ENCODE measurements at places on chromosomes 4 and X.

DNA sequence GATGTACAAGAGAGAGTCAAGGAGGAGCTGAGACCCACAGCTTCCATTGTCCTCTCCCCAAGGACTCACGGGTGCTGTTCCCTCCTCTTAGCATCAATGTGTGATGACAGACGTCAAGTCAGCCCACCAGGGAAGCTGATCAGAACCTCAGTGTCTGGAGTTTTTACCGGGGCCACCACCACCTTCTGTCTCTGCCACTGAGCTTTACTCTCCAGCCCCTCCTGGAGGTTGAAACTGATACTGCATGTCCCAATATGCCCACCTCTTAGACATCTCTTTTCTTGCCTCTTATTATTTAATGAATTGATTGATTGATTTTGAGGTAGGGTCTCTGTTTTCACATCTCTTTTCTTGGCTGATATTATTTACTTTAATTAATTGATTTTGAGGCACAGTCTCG is 10.3 kb upstream of the AKAP17A start:
- DNase-seq = peak; percentile 90

- no peak for DNase-seq
Observed at GRCh38 chrX:133570549-133570948, 155.3 kb upstream of the GPC4 start.

DNA sequence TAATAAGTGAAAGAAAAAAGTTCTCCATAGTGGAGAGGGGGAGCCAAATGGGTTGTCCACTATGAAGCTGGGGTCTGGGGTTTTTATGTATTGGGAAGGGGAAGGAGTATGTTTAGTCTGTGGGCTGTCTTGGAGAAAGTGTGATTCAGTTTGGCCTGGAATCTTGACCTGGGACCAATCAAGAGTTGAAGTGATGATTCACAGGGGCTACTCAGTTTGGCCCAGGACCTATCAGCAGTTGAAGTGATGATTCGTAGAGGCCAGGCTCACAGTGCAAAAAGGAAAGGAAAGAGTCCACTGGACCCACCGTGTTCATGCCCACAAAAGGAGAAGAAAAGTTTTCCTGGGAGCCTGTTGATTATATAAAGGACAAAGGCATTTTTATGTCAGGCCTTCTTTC is 47.3 kb upstream of the RAB9B start:
- DNase-seq = no peak

GRCh38 chr4:138952411-138952810 is 63.2 kb upstream of the NOCT start:
- peak; percentile 3 for DNase-seq

DNA sequence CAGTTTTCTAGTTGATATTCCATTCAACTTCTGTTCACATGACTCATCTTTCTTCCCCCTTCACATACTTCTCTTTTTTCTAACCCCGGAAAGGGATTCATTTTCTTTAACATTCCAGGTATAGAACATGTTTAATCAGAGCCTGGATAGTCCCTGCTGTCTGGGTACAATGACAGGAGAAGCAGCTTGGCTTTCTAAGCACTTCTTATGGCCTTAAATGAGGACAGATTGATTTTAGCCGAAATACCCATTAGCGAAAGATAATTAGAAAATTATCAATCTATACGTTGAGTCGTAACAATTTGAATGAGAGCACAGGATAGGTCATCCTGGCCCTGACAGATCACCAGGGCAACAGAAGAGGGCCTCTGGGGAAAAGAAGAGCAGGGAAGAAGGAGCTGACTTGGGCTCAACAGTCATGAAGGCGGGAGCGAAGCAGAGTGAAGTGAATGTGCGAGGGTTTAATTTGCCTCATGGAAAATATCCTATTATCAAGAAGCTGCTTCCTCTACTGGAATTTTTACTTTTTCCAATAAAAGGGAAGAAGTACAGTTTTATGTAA is 62.2 kb downstream of the PPP1R2C start:
- DNase-seq = no peak

- no peak for DNase-seq
Observed at GRCh38 chr4:177907736-177908424, 465.6 kb upstream of the AGA start.

GRCh38 chr4:26736621-26737020 is 124.0 kb upstream of the STIM2 start:
- no peak for DNase-seq

GRCh38 chr4:169627307-169627706 is 6.9 kb downstream of the CLCN3 start:
- DNase-seq = no peak

DNA sequence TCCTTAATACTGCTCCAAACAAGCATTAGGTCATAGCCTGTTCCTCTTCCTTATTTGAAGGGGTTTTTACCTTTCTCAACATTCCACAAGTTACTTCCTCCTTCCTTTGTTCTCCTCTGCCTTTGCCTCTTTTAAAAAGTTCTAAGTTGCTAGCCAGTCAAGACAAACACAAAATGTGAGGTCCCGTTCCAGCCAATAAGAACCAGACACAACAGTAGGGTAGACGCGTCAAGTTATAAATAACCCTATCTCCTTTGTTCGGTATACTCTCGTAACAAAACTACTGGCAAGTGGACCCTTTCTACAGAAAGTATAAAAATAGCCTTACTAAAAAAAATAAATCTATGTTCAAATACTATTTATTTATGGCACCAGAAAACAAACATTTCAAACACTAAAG is 6.3 kb upstream of the ACE2 start:
- DNase-seq = no peak

DNA sequence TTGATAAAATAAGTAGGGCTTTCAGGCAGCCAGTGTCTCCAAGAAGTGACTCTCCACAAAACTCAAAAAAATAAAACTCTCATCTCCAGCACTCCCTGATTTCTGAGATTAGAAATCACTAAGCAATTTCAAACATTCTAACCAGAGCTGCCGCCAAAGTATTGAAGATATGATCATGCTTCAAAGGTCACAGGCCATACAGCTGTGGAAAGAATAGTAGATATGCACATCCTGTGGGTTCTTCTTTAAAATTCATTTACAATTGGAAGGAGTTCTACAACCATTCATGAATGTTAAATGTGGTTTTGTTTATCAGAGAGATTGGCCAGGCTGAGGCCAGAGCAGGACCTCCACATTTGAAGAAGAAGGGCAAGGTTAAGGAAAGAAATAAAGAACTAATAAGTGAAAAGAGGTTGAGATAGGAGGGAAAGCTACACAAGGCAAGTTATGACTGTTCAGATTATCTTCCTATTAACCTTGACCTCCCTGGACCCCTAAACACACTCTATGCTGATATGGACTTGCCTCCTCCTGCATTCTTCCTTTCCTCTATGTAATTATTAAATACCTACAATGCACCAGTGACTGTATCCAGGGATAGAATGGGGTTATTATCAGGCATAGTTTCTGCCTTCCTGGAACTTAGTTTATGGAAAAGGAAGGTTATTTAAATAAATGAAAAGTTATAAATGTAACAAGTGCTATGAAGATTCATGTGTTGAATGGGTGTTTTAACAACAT is 56.4 kb downstream of the USP38 start:
- no peak for DNase-seq

- DNase-seq = no peak
Observed at GRCh38 chrX:30793075-30793766, 95.8 kb downstream of the TAB3 start.

GRCh38 chrX:131072871-131073571 is 14.9 kb downstream of the ARHGAP36 start:
- no peak for DNase-seq

- no peak for DNase-seq
Observed at GRCh38 chr4:110904435-110905065, 281.7 kb upstream of the PITX2 start.

- no peak for DNase-seq
Observed at GRCh38 chr4:30753316-30753715, 33.1 kb downstream of the PCDH7 start.

DNA sequence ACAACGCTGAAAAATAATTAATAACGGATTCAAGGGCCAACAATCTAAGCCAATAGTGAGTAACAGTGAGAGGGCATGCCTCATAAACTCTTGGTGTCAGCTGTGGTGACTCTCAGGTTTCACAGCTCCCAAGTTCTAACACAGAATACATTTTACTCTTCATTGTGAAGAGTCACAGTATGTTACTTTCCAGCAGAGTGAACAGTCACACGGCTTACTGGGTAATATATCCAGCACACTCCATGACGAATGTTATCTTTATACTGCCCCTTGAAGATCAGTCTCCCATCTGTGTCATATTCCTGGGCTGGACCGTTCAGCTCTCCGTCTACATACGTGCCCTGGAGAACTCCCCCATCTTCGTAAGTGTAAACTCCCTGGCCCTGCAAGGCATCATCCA is 23.1 kb downstream of the SETD7 start:
- no peak for DNase-seq

GRCh38 chrX:46796574-46797191 is 37.8 kb upstream of the SLC9A7 start:
- peak; percentile 82 for DNase-seq

DNA sequence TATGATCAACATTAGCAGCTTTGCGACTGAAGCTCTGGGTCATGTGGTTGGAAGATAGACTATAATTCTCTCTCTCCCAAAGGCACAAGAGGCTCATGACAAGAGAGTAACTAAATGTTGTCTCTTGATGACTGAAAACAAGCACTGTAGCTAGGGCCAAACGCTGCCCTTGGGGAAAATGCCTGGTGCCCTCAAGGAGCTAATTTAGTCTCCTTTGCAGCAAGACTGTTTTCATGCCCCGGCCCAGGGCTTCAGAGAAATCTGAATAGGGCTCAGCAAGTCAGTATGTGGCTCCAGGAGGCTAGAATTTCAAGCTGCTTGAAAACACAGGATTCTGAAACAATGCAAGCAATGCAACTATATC is 411.9 kb downstream of the GPAT3 start:
- no peak for DNase-seq

GRCh38 chrX:46730765-46731164 is 28.2 kb downstream of the SLC9A7 start:
- DNase-seq = no peak

GRCh38 chr4:26701786-26702227 is 117.9 kb downstream of the TBC1D19 start:
- DNase-seq = no peak

- no peak for DNase-seq
Observed at GRCh38 chrX:69100478-69100877, 64.8 kb downstream of the PJA1 start.

- DNase-seq = no peak
Observed at GRCh38 chrX:154660541-154660940, 7.2 kb upstream of the CTAG2 start.

DNA sequence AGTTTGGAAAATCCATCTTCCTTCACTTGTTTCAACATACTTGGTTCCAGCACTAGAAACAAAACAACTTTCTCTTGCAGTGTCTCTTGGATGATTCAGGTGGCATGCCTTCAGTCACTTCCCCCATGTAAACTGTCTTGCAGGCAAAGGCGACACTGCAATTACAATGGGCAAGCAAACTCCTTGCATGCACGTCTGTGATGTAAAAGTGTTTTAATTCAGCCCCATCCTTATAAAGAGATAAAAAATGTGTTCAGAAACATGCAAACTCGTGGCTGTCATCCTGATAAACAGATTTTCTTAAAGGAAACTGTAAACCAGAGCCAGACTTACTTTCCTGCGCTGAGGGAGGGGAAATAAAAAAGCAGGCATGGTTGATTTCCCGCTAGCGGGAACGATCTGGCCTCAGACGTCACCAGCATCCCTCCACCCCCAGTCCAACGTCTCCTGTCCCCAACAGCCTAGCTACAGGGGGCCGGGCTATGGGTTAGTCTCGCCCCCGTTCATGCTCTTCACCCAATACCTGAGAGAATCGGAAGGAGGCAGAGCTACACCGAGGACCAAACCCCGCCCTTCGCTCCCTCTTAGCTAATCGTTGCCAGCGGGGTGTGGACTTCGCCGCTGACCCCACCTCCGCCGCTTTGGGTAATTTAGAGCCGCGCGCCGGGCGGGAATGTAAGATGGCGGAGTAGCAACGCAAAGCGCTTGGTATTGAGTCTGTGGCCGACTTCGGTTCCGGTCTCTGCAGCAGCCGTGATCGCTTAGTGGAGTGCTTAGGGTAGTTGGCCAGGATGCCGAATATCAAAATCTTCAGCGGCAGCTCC is at the start of gene PRPS1:
TSS of gene PRPS1 (plus strand) at position 673 of the 824 bp plus-strand sequence. CDS start at position 792, 119 bp downstream.
- DNase-seq = peak; percentile 93

Measured in activated CD4-positive, alpha-beta T cell treated with anti-CD3 and anti-CD28 coated beads, Interleukin-2, Interleukin-6, amounts not matched to agents 100 ng/mL and 50 ng/mL, durations not matched to agents 16 hours and 8 hours (primary cell).